ENCODE measurements at places on chromosomes 1 and 21.

DNA sequence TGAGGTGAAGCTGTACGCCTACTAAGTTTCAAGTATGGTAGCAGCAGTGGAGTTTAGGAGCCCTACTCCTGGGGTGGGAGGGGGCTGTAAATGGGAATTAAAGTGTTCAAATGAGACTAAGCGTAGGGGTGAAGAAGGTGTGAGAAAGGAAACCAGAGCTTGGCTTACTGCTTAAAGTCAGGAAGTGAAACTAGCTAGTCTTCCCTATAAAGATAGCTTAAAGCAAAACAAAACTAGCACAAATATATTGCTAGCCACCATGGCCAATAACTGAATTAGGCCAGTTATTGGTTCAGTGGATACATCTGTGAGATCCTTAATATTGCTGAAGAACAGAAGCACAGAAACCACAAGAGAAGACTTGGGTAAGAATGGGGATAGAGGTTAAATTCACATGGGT is 492.2 kb upstream of the PKN2 start:
- DNase-seq = no peak

GRCh38 chr1:31639543-31639942 is 5.1 kb downstream of the PEF1 start:
- DNase-seq = peak; percentile 10

DNA sequence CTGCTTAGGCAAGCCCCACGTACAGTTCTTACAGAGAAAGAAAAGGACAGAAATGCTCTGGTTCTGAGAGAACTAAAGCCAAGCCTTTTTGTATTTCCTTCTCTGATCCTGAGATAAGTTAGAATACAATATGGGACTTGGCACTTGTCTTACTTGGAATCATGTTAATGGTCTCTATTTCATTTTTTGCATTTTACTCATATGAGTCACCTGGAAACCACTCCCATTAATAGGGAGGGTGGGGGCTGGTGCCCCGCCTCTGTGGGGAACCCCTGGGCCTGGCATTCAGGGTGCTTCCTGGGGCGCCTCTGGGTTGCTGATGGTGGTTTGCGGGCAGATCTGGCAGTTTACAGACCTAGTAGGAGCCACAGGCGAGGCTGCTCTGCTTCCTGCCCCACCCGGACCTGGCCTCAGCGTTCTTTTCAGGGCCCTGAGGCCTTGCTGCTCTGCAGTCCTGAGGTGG is 26.7 kb downstream of the TSPAN2 start:
- DNase-seq = peak; percentile 18

DNA sequence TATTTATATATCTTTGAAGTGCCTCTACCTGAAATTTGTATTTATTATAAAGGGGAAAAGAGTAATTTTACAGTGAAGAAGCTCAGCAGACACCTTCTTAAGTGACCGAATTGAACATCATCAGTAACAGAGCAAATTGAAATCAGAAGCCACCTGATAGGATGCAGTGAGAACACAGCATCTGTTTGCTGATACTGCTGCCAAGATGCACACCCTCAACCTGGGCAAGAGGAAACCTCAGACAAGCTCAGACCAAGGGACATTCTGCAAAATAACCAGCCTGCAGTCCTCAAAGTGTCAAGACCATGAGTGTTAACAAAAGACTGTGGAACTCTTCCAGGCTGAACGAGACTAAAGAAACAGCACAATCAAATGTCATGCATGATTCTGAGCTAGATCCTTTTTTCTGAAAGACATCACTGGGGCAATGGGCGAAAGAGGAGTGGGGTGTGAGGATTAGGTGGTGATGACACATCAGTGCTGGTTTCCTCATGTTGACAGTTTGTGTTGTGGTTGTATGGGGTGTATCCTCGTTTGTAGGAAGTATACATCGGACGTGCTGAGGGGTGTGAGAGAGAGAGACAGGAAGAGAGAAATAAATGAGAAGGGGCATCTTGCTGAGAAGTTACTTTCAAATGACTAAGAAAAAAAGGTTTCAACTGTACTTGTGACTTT is 103.7 kb downstream of the ABCA4 start:
- DNase-seq = no peak

DNA sequence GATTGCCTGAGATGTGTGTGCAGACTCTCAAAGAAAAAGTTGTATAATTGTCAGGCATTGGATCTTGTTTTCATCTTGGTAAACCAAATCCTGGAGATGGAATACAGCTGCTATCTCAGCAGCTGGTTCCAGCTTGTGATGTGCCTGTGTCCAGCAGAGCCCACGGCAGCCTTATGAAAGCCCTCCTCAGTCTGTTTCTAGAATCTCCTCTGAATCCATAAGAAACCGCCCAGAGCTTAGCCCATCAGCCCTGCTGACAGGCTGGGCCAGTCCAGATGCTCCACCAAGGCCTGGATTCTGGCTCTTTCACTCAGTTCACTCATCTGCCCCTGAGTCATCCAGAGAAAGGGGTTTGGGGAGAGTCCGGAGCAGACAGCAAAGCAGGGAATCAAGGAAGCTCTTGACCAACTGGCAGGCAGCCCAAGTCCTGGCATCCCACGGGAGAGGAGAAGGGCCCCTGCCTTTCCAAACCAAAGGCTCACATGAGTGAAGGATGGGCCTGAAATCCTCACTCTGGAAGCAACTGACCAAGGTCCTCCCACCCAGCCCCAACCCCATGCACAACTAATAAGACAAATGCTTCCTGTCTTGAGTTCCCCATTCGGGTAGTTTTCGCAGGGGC is 45.7 kb downstream of the NAV1 start:
- no peak for DNase-seq

- DNase-seq = no peak
Measured at GRCh38 chr1:30427545-30427944, 295.8 kb downstream of the MATN1 start.

DNA sequence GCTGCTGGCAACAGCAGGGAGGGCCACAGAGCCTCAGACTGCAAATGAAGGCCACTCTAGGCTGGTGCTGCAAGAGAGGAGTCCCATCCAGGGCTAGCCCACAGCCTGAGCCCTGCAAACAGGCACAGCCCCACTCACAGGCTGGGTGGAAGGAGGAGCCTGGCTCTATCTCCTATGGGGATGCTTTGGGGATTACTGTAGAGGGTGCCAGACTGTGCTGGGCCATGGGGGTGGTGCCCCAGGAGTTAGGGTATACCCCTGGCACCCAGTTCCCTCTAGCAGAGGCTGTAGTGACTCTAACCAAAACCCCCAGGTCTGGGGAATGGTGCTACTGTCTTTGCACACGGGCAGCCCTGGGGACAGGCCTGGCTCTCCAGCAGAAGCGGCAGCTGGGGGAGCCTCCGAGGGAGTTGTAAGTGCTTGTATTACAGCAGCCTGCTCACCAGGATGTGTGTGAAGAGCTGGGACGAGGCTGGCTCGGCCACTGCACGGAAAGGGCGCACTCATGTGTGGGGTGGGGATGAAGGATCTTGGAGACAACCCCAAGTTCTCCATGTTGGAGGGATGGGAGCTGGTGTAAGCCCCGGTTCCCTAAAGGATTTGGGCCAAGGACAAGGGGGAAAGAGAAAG is 23.4 kb upstream of the EVA1B start:
- DNase-seq = no peak

GRCh38 chr1:232686346-232686745 is 56.4 kb upstream of the SIPA1L2 start:
- DNase-seq = no peak

DNA sequence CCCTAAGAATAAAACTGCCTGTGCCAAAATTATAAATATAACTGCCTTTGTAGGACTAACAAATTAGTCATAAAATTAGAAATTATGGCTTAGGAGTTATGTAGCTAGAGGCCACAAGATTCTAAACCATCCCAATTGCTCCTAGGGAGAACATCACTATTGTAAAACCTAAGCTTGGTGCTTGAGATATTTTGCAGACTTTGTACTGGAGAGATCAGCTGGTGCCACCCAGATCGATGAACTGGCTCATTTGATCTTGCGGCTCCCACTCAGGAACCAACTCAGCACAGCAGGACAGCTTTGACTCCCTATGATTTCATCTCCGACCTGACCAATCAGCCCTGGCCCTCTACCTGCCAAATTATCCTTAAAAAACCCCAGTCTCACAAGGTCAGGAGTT is 30.6 kb downstream of the HHAT start:
- DNase-seq = no peak

DNA sequence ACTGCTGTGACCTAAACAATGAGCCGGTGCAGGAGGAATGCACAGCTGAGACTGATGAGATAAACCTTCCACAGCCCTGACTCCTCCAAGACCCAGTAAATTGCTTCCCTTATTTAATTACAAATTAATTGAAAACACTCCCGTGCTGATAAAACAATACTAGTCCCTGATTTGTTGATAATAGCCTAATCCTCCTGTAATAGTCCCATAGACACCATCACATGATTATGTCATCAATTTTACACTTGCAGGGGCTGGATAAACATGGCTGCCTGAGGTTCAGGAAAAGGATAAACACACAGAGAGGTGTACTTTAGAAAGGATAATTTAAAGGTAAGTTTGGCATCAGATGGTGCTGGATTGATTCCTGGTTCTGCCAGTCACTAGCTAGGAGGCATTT is 84.6 kb upstream of the SPAG17 start:
- no peak for DNase-seq

DNA sequence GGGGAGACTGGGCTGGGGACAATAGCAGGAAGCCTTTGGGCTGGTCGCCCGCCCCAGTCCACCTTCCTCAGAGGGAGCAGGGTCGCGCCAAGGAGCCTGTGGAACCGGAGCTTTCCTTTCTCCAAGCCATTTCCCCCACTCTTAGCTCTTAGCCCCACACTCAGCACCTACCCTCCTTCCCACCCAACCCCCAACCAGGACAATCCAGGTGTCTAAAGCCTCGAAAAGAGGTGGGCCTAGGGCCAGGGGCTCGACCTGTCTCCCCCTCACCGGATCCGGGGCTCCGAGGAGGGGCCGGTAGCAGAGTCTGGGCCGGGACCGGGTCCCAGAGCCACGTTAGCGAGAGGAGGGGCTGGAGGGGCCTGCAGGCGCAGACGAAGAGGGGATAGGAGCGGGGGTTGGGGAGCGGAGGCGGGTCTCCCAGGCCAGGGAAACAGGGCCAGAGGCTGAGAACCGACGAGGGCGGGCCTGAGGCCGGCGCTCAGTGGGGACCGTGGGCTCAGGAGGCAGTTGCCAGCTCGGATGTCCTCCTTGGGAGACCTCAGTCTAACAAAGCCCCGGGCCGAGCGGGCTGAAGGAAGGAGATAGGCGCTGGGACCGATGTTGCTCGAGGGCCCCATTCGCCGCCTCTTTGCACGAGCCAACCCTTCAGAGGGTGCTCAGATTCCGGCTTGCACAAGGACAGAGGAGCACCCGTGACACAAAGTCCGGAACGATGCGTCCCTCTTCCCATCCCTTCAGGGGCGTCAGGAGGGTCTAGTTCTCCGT is 943 bp downstream of the SEMA6C start:
- no peak for DNase-seq

GRCh38 chr1:212212906-212213305 is 72.3 kb upstream of the PPP2R5A start:
- DNase-seq = no peak

DNA sequence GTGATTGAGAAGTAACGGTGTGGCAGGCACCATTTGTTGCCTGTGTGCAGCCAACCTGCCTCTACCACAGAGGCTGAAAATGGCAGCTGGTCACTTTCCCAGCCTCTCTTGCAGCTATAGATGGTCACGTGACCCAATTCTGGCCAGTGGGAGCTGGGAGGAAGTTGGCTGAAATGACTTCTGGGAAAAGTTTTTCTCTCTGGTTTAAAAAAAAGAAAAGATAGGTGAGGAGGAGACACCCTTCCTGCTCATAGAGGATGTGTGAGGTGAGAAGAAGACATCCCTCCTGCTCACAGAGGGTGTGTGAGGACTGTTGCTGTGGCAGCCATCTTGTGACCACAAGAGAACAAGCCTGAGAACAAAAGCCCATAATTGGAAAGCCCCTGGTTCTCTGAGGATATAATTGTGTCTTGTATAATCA is 122.8 kb downstream of the SYF2 start:
- DNase-seq = no peak

DNA sequence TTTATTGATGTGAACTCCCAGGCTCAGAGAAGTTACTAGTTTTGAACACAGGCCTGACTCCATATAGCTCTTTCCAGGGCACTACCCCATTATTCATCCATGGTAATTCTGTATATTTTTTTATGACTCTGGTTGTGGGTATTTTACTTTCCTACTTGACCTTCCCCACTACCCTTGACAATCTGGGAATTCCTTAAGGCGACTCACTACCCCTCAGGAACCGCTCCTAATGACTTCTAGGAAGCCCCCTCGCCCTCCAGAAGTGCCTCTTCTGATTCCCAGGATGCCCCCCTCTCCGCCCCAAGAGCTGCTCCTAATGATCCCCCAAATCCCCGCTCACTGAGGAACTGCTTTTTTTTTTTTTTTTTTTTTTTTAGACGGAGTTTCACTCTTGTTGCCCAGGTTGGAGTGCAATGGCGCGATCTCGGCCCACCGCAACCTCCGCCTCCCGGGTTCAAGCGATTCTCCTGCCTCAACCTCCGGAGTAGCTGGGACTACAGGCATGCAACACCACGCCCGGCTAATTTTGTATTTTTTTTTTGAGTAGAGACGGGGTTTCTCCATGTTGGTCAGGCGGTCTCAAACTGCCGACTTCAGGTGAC is 972 bp upstream of the KDM4A start:
- no peak for DNase-seq

- DNase-seq = no peak
Measured at GRCh38 chr1:163596541-163597258, 274.9 kb downstream of the NUF2 start.

- DNase-seq = no peak
Measured at GRCh38 chr21:45370575-45370974, 34.4 kb upstream of the COL18A1 start.

DNA sequence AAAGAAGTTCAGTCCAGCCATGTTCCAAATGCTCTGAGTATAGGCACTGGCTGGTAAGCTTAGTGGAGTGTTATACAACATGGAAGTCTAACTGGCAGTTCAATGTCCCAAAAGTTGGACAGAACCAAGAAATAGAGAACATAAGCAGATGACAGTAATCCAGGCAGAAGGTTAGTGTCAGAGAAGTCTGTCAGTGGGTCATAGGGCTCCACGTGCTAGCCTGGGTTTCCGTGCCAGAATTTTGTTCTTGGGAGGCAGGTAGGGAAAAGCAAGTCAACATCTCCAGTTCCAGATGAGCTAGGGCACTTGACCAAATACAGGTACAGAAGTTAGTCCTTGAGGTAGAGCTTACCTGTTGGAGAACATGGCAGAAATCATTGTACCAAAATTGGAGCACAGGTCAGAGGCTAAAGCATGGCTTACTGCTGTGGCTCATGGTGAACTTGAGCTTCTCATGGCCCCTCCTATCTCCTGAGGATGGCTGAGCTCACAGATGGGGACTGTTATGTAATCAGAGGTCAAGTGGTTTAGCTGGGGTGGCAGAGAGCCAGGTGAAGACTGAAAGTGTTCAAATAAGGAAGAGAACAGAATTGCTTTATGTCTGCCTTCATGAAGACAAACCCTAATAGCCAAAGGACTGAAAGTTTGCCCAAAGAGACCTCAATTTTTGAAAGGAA is 170.8 kb downstream of the NFIA start:
- peak; percentile 85 for DNase-seq

DNA sequence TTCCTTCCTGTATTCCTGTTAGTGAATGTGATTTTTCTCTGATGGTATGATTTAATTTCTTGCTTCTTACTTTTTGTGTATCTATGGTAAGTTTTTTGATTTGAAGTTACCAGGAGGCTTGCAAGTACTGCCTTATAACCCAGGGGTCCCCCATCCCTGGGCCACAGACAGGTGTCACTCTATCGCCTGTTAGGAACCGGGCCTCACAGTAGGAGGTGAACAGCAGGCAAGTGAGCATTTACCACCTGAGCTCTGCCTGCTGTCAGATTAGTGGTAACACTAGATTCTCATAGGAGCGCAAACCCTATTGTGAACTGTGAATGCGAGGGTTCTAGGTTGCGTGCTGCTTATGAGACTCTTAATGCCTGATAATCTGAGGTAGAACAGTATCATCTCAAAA is 143.3 kb downstream of the RPS6KC1 start:
- DNase-seq = no peak
